ENCODE measurements at places on chromosomes 12 and 14. TPM values are rescaled to one million over a fixed set of nuclear protein-coding genes. Genes with fewer than 3 reads are reported as not detected.

DAD1 gene
- 179 TPM for total RNA-seq

SLC17A8 gene
- total RNA-seq, result 0.35 TPM

LRRK2 gene
- 5.9 TPM for total RNA-seq

SDR9C7 gene
- total RNA-seq, result 0.22 TPM

CLEC4E gene
- total RNA-seq, result 0.09 TPM

TIMELESS gene
- total RNA-seq, result 5.2 TPM
